Gastroesophageal sphincter (tissue), 4 donors: ENCODE measurements at places on chromosomes 1 and 21.
A peak's percentile ranks its signal among the peaks of the same experiment; 100 is the strongest.

DNA sequence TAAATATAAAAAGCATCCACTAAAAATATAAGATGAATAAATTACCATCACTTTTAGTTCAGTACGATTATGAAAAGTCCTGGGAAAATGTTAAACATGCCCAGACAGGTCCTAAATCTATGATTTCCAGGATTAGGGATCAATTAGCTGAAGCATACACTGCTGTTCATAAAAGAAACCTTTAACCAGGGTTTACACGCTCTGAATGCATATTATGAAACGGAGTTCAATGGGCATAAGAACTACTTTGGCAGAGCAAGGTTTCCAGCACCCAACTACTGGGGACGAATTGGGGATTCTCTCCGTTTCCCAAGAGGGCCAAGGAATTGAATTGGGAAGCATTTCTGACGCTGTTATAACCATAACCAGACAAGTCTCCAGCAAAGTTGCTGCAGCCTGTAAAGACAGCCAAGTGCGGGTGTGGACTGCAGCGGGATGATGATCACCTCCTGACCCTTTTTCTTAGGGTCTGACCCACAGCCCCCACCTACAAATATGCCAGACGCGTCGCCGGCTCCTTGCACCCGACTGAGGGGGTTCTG lies 1.6 kb downstream of the SLC30A1 start:
- no peak for ATAC-seq

DNA sequence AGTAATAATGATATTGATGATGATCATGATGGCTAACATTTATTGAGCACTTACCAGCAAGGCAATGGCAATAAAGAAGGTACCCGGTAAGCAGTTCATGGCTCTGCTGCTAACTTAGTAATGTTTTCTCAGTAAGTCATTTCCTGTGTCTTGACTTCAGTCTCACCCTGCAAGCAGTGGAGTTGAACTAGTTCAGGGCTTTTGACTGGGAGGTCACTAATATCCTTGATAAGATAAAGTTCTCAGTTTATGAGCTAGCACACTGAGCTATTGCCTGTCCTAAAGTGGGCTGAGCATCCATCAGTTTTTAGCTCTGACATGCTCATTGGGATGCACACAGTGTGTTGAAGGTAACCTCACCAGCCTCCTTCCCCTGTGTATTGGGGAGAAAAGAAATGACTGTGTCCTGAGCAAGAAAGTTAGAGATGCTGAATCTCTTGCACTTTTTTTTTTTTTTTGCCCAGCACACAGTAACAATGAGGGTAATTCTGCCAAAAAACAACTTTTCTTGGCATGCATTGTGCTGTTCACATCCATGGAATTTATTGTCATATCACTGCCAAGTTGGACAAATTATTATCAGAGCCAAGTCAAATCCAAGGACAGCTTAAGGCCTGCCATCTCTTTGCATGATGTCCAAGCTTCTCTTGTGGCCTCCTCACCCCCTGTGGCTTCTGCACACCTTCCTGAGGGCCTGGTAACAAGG lies 55.5 kb upstream of the GADD45A start:
- no peak for ATAC-seq

DNA sequence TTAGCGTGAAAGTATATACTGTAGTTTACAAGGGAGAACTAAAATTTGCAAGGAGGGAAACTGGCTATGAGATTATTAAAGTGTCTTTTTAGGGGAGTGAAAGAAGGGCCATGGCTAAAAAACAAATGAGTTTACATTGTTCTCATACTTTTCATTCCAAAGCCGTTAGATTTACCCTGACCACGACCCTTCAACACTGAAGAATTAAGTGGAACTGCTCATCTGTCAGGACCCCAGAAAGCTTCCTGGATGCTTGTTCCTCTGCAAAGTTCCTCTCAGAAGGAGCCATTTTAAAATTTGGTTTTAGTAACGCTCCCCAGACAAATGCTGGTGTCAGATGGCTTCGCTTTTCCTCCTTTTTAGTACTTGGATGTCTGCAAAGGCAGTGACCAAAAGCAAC lies 82.7 kb upstream of the ZBTB18 start:
- no peak for ATAC-seq

DNA sequence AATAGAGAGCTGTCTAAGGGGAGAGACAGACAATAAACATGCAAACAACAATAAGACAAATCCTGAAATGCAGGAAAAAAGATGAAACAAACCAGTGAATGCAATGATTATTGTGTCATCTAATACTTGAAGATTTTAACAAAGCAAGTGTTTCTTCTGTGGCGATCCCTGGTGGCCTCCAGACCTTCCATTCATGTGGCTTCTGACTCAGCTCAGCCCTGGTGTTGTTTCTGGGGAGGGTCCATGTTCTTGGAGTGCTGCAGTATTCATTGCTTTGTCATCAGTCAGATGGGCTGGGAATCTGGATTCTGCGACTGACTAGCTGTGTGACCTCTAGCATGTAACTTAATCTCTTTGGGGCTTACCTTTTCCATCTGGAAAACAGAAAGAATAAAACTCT lies 1.5 kb upstream of the C2CD4D start:
- no peak for ATAC-seq

DNA sequence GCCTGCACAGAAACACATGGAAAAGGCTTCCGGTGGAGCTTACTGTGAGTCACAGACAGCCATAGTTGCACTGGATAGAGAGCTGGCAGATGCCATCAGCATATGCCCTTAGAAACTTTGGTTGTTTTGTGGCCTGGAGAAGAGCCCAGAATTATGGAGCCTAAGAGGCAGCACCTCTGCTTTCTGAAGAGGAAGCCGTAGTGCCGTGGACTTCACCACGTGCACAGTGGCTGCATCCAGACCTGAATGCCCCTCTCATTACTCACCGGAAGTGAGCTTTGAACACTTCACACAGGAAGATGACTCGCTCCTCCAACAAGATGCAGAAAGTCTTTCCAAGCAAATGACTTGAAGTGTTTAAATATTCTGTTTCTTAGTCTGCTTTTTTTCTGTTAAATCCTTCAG lies 28.4 kb downstream of the JUN start:
- peak; percentile 83 for ATAC-seq

DNA sequence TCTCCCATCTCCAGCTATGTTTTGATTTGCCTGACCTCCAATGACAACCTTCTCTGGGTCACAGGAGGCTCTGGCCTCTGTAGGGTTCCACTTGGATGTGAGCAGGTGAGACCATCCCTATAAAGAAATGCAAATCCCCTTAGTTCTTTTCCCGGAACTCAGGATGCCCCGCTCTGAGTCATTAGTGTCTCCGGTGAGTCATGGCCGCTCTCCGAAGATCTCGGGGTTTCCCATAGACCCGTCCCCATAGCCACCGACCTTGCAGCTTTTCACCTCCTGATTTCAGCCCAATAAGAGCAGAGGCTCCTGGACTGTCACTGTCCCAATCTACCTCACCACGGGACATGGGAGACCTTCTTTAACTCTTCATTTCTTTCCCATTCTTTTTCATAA lies 98.2 kb downstream of the PGBD5 start:
- no peak for ATAC-seq

DNA sequence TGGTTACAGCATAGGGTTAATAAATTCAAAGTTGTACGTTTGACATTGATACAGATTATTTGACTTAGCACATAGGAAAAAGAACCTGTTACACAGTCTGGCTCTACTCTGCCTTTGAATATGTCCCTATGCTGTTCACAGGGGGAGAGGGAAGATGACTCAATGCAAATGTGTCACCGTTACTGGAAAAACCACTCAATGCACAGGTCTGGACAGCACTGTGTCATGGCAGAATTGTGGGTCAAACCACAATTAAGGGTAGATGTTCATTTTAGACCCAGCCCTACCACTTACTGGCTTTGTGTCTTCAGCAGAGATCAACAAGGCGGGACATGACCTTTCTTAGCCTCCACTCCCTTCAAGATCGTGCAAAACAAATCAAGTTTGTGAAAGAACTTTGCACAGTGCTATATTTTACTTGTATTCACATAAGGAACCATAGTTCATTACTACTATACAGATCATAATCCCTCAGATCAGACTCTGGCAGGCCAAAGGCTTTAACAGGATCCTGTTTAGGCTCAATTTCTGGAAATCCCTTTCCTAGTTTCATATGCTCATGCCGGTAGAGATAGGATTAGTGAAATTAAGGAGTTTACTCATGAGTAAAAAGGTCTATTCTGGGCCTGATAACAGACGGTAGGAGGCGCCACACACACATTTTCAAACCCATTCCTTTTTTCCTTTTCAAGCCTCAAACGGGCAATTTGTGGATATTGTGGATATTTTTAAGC lies 22.1 kb downstream of the EIF2D start:
- no peak for ATAC-seq

- no peak for ATAC-seq
These were observed 212.8 kb upstream of the RAB4A start for GRCh38 chr1:229058111-229058561.

GRCh38 chr1:223076362-223076761 lies 66.7 kb downstream of the TLR5 start:
- ATAC-seq: no peak

DNA sequence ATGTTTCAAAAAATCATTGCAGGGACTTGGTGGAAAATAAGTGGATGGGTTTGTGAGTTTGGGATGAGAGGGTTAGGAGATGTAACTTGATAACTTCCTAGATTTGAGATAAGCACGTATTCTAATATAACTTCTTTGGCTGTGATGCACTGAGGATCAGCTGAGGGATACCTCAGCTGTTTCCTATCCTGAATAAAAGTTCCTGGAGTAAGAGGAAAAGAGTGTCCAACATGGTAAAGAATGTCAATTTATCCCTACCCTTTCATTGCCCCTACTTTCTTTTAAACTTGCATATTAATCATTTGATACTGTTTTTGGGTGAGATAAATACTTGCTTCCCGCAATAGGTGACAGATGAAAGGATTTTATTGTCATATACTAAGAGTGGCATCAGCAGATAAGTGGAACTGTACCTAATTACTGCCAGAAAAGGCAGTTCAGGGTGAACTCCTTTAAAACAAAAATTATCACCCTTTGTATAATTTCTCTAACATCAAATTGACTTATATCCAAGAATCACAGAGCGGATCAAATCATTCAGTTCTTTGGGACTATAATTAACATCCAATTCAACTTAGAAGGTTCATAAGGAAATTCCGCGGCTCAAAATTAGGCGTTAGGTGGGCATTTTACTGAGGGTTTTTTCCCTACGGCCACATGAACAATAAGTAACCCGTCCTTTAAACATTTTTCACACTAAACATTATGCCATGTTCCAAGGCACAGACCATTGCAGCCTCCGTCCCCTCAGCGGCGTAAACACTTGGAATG lies 1.4 kb upstream of the SUCO start:
- no peak for ATAC-seq

GRCh38 chr1:48808496-48808895 lies 31.8 kb upstream of the BEND5 start:
- ATAC-seq: no peak

DNA sequence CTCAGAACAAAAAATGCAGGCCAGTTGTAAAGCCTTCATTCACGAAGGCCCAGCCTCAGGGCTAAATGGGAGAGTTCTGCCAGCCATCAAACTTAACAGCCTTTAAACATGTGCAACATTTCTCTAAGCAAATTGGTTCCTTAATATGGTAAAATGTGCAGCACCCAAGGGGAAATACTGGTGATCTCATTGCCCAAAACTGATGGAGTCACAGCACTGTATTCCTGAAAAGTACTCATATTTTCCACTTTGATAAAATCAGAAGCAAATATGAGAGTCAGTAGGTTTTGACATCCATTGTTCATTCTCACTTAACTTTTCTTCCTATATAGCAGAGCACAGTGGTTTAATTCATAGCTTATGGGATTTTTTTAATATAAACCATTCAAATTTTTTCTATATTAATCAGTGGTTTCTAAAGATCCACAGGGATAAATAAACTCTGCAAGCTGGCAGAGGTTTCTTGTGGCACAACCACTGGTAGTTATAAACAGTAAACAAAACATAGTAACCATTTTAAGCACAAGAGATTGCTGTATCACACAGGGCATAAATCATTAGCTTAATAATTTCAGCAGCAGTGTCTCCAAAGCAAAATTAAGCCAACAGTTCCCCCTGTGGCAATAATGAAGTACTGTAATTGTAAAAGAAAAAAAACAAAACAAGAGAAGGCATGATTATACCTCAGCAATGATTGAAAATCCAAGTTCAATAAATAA lies 106.9 kb upstream of the LYPLAL1 start:
- ATAC-seq: peak; percentile 25

DNA sequence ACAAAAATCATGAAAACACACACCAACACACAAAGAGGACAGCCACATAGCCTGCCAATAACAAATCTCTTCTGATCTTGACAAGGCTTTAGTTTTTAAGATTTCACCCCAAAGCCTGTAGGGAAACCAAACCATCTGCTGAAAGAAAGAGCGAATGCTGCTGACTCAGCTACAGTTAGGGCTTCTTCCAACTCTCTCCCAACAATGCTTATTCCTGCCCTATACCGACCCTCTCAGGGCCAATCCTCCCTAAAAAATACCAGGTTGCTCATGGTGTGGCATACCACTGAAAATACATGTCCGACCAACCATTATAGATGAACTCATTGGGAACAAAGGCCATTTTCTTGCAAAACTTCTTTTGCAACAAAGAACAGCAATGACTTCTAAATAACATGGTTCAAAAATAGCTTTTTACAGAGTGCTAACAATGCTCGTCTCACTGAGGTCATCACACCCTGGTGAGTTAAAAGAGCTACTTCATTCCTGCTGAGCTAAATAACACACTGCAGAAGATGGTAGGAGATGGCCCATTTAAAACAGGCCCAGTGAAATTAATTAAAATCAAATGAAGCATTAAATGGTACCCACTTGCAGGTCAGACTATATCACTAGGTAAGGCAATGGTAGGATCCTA lies 86.1 kb downstream of the KIAA0319L start:
- ATAC-seq: no peak

GRCh38 chr1:50705699-50706098 lies 254.4 kb downstream of the FAF1 start:
- ATAC-seq: no peak

- ATAC-seq: no peak
These were observed 541.4 kb upstream of the B3GALT2 start for GRCh38 chr1:193727850-193728249.

- peak; percentile 41 for ATAC-seq
These were observed at the start of gene SAMSN1 for GRCh38 chr21:14545906-14546480. Gene SAMSN1 (minus strand): TSS chr21:14546315. CDS start chr21:14546261, 54 bp downstream.

GRCh38 chr1:21383785-21384401 lies 56.0 kb upstream of the NBPF3 start:
- ATAC-seq: no peak

- no peak for ATAC-seq
These were observed 15.6 kb upstream of the NCMAP start for GRCh38 chr1:24540051-24540905.

- ATAC-seq: no peak
These were observed 31.9 kb downstream of the ZMYM1 start for GRCh38 chr1:35111106-35111505.

DNA sequence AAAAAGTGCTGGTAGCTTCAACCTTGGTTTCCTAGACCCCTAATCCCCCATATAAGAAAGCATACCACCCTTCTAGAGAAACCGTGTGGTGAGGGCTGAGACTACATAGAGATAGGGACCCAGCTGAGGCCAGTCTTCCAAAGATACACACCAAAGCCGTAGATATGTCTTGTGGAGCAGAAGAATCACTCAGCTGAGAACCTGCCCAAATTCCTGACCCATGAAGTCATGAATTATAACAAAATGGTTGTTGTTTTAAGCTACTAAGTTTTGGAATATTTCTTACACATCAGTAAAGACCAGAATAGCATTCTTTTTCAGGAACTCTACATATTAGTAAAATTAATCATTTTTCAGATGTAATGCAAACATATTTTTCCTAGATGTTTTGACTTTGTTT lies 3.3 kb upstream of the SNRPE start:
- ATAC-seq: no peak
